CD4-positive, alpha-beta T cell (primary cell): ENCODE measurements at places on chromosomes 5 and 9. TPM values are rescaled to one million over a fixed set of nuclear protein-coding genes. Genes with fewer than 3 reads are reported as not detected.

DNA sequence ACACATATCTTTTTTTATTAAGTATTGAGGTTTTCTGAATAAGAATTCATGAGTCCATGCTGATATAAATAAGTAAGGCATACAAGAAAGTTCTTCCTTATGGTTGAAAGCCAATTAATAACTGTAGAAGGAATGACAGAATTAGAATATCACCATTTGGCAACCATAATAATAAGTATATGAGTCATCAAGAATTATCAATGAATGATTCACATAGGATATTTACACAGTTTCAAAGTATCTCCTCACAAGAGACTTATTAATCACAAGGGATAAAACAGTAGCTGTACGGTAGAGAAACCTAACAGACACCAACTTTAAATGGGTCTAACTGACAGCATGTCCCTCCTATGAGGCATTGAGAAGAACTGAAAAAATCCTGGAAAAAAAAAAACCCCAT, 161.6 kb downstream of the NR3C1 start:
- no peak for DNase-seq

DNA sequence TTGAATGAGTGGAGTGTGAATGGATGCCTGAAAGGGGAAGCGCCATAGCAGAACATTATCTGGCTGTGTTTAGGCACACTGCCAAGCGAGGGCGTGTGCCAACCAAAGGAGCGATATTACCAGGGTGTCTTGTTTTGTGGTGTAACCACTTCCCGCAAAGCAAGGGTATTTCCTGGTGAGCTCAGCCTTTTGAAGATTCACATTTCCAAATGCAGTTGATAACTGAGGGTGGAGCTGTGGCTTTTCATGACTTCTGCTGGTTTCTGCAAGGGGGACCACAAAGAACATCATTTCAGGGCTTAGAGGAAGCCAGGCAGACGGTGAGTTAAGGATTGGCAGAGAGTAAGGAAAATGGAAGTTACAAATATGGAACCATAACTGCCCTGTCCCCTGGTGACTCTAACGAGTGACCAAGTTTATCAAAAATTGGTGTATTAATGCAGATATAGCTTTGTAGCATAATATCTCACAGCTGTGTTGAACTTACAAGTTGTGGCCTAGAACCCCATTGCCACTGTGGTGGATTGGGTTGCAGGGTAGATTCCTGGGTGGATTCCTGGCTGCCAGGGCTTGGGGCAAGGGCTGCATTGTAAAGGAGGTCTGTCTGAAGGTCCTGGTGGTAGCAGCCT, 71.4 kb downstream of the RALGPS1 start:
- DNase-seq, result peak; percentile 97

DNA sequence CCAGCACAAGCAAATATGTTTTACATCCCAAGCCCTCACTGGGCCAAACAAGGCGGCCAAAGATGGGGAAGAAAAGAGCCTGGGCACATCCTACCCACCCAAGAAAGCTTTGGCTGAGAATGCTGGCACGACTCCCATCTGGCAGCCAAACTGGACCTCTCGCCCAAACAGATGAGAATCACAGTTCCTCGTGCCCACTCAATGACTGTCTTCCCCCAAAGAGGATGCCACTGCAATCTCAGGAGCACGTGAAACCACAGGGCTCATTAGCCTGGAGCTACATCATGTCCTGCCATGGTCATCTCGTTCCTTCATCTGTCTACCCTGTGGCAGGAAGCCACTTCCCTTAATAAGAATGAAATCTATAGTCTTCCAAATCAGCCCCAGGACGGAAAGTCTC, 536.8 kb downstream of the BNC2 start:
- no peak for DNase-seq

GRCh38 chr5:134114886-134115805, 665 bp downstream of the TCF7 start:
- DNase-seq, result peak; percentile 95

- no peak for DNase-seq
Observed at GRCh38 chr9:26369093-26369492, 523.5 kb downstream of the CAAP1 start.

The ADCY2 gene
- not detected for total RNA-seq

DNA sequence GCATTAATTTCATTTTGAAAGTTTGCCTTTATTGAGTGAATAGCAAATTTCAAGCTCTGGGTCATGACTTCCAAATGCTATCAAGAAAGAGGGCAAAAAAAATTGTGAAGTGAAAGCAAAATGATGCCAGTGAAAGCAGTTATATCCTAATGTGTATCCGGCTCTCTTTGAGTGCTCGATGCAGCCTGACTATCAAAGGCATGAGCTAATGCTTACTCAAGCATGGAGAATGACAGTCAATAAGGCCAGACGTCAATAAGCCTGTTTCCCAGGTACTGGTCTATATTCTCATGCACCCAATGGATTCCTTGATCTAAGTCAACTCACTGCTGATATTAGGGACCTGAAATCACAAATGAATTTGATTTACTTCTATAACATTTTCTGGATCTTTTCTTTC, 435.5 kb downstream of the CAAP1 start:
- DNase-seq, result no peak

DNA sequence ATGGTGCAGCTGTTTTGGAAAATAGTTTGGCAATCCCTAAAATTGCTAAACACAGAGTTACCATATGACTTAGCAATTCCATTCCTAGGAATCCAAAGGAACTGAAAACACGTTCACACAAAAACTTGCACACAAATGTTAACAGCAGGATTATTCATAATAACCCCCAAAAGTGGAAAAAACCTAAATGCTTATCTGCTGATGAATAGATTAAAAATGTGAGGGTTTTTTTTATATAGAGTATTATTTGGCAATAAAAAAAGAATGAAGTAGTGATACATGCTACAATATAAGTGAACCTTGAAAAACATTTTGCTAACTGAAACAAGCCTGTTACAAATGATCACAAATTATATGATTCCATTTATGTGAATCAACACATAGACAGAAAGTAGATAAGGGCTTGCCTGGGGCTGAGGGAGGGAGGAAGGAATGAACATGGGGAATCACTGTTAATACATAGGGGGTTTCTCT, 45.1 kb upstream of the TRIO start:
- no peak for DNase-seq

GRCh38 chr5:156913719-156914370, 49.2 kb downstream of the TIMD4 start:
- peak; percentile 25 for DNase-seq
